ENCODE measurements at places on chromosomes 1 and 21.
A peak's percentile ranks its signal among the peaks of the same experiment; 100 is the strongest.

- no peak for DNase-seq
Measured at GRCh38 chr1:190320952-190321351, 156.7 kb downstream of the BRINP3 start.

GRCh38 chr1:27668121-27668807, 3.7 kb downstream of the IFI6 start:
- DNase-seq = no peak

DNA sequence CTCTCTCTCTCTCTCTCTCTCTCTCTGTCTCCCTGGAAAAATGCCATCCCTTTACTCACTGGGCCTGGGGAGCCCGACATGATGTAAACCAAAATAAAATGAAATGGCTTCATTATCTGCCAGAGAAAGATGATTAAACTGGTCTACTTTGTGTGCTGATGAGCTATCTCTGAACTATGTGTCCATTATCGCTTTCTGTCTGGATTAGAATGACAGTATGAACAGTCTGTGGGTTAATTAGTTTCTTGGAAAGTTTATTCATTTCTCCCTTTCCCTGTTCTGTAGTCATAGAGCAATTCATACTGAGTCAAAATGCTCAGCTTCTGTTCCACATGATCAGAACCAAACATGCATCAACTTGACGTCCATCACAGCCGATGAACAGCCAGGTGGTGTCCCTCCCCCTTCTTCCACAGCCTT, 72.4 kb upstream of the KCND3 start:
- no peak for DNase-seq

DNA sequence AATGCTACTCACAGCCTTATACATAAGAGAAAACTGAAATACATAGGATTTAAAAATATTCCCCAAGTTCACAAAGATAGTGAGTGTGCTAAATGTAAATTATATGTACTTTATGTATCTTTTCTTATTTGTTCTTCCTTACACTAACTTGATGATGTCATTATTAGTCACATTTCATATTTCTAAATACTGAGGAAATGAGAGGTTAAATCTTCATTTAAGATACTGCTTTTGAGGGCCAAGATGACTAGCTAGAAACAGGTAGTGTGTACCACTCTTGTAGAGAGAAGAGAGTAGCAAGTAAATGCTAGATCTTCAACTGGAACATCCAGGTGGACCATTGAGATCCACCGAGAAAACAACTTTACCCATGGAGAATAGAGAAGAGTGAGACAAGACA, 29.8 kb downstream of the PYHIN1 start:
- no peak for DNase-seq

DNA sequence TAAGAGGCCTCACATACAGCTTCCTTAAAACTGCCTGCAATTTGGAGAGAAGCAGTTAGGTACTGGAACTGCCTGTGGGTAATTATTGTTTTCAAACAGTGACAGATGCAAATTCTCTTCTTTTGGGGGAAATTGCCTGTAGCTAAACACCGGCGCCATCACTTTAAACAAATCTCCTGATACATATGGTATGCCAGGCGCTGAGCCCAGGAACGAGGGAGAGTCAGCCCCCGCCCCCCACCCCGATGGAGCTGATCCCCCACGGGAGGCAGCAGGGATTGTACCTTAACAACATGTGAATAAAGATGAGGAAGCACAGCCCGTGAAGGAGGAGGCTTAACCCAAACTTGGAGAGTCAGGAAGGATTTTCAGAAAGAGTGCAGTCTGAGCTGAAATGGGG, 7.1 kb downstream of the TMEM51 start:
- DNase-seq = no peak

GRCh38 chr1:88150330-88150729, 533.7 kb upstream of the PKN2 start:
- no peak for DNase-seq

DNA sequence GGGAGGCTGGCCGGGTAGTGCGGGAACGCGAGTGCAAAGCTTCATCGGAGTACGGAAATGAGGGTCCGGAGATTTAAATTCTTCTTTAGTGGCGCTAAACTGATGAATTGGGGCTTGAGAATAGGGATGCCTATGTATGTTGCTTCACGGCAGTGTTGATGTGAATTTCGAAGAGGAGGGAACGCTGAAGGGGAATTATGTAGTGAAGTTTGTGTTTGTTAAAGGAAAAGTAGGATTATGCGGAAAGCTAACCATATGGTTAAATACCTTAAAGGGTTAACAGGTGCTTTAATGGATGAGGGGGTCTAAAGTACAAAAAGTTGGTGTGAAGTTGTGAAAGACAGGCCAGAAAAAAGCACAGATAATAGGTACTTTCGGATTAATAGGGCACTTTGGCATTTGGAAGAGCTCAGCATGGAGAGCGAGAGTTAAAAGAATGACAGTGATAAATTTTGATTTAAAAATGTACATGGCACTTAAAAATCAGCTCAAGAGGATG, 1.4 kb downstream of the HS2ST1 start:
- DNase-seq = peak; percentile 5

DNA sequence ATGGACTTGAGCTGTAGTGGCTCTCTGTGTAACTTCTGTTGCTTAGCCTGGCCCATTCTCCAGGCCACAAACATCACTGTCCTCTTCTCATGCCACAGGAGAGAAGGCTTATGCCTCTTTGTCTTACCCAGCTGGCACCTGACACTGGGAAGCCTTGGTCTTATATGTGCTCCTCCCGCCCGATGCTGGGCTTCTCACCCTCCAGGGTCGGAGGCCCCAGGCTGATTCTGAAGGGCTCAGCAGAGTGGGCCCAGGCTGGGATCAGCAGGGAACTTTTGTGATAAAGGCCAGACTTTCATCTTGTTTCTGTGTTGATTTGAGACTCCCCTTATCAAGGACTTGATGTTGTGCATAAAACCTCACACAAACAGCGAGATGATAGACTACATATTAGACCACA, 29.8 kb downstream of the TRPM2 start:
- no peak for DNase-seq

DNA sequence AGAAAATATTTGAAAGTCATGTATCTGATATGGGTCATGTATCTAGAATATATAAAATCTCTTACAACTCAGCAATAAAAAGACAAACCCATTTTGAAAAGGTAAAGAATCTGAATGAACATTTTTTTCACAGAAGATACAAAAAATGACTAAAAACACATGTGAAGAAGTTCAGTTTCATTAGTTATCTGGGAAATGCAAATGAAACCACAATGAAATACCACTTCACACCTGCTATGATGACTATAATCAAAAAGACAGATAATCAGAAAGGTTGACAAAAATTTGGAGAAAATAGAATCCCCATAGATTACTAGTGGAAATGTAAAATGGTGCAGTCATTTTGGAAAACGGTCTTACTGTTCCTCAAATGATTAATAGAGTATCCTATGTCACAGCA, 631.0 kb downstream of the MRPL39 start:
- DNase-seq = no peak

- no peak for DNase-seq
Measured at GRCh38 chr1:17697458-17697857, 57.7 kb upstream of the ACTL8 start.

GRCh38 chr1:153490272-153491051, 30.0 kb upstream of the S100A7 start:
- DNase-seq = no peak

- DNase-seq = no peak
Measured at GRCh38 chr1:6505367-6506209, 14.1 kb upstream of the PLEKHG5 start.

DNA sequence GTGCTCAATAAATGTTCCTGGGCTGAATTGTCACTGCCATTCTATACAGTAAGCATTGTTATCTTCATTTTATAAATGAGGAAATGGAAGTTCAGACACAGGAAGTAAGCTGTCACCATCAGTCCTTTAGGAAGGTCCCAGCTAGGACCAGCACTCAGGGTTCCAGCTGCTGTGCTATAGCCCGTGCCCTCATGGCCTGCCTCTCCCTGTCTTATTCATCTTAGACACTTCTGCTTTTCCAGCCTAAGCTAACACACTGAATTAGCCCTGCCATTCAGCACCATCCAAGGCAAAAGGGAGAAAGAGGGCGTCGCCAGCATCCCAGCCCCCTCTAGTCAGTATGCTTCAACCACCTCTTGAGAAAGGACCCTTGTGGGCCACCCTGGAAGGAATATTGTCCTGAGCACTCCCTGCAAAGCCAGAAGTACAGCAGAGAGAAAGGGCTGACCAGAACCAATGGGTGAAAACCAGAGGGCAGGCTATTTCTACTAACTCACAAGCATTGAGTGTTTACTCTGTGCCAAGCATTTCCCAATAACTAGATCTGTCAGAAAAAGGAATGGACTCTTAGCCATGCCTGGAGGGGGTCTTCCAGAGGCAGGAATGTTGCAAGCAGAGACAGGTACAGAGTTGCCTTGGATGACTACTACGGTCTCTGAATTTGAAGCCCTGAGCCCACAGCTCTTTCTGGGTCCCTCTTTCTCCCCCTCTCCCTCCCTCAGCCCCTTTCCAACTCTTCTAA, 77.9 kb upstream of the NFIA start:
- DNase-seq = no peak

- DNase-seq = no peak
Measured at GRCh38 chr1:203040513-203041275, 14.4 kb downstream of the PPFIA4 start.
